ENCODE measurements at places on chromosomes 5 and 9. TPM values are rescaled to one million over a fixed set of nuclear protein-coding genes. Genes with fewer than 3 reads are reported as not detected.

DNA sequence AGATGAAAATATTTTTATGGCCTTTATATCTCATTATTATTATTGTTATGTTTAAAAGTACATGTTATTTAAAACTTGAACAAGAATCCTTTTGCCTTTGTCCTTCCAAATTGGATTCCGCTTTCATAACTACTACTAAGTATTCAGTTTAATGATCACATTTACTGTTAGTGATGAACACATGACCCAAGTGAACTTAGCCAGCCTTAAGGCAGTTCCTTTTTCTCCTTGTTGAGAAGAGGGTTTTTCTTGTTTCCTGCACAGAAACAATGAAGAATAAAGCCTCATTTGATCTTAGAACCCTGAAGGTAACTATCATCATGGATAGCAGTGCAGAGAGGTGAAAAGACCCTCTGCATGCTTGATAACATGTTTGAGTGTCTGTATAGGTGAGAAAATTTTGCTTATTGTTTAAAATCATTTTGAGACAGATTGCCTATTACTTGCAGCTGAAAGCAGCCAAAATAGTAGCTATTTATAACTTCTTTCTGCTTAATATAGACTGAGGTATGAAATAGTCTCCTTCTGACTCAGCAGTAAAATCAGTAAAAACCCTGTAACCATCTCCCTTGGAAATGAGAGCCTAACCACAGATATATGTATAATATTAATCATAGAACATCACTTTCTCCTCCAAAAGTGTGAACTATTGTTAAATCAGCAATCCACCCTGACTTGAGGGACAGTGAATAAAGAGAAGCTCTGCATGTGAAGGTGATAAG lies 266.2 kb downstream of the SPATA31D1 start:
- H3K4me3 ChIP-seq = no peak overlapping the region
- H3K4me1 ChIP-seq = no peaks in the 10 kb centered on the region
- no peaks in the 10 kb centered on the region for H3K36me3 ChIP-seq
- no peaks in the 10 kb centered on the region for H3K27me3 ChIP-seq

DNA sequence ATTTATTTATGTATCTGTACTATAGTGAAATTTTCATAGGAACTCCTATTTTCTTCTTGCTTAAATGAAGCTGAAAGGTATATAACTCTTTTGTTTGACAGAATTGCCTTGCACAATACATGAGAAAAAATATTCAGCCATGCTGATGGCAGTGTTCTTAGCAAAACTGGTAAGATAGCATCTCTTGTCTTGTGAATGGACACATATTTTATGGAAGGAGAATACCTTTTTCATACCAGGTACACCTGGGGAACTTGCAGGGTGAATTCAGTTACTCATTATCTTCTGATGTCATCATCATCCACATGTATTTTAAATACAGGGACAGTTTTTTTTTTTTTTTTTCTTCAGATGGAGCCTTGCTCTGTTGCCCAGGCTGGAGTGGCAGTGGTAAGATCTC lies 49.4 kb downstream of the MAMDC2 start:
- H3K36me3 ChIP-seq = no peaks in the 10 kb centered on the region
- H3K4me1 ChIP-seq = no peaks in the 10 kb centered on the region
- no peak for DNase-seq
- no peak overlapping the region for H3K27ac ChIP-seq
- H3K4me3 ChIP-seq = no peak overlapping the region
- H3K27me3 ChIP-seq = no peaks in the 10 kb centered on the region

DNA sequence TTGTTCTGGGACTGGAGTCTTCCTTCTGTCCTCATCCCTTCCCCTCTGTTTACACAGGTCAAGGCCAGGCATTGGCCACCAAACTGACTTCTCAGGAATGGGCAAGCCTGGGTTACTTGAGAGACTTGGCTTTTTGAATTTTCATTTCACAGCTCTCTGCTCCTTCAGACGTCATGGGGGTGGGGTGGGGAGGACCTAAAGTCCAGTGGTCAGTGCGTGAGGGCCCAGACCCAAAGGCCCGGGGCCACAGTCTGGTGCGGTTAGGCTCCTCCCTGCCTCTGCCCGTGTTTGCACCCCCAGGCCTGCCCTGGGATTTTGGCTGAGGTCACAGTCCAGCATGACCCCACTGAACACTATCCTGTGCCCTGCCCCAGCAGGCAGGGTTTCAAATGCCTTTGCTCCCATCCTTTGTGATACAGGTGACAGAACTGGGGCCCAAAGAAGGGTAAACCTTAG lies 4.1 kb upstream of the CXXC5 start:
- no peak for DNase-seq
- peaks cover 10% of the 10 kb centered on the region for H3K27me3 ChIP-seq
- H3K36me3 ChIP-seq = no peaks in the 10 kb centered on the region
- no peak overlapping the region for H3K4me3 ChIP-seq

DNA sequence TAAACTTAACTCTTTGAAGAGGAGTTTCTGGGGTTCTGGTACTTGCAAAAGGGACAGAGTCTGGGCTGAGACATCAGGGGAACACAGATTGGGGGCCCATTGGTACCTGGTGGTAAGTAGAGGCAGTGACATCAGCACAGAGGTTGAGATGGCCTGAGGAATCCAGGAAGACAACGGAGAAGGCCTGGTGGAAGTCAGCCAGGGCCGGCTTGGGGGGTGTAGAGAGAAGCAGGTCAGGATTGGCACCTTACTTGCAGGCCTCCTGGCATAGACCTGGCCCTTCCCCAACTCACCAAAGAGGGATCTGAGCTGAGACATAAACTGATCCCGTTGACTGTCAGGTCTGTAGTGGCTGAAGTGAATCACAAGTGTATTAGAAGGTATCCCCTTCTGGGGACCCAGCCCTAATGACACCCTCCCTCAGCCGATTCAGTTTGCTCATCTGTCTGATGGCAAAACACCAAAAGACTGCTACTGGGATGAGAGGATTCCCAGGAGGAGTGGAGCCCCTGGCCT lies 5.5 kb downstream of the NOL6 start:
- H3K27ac ChIP-seq = no peak overlapping the region
- no peak for DNase-seq
- H3K4me3 ChIP-seq = no peak overlapping the region
- peaks cover 13% of the 10 kb centered on the region for H3K4me1 ChIP-seq
- H3K36me3 ChIP-seq = peaks cover 37% of the 10 kb centered on the region
- H3K27me3 ChIP-seq = no peaks in the 10 kb centered on the region

DNA sequence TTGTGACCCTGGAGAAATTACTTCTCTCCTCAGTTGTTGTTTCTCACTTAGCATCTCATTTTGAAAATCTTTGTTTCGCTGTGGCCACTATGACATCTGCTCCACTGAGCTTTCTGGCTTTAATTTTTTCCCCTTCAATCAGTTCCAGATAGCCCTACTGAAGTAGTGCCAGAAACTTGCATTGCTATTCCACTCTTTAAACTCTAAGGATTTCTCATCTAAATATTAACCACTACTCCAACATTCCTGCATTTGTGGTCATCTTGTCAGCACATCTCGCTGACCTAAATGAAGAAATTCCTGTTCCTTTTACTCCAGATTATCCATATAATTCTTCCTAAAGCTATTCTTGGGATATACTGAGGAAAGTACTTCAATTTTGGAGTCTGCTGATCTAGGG lies 15.3 kb upstream of the NOL6 start:
- no peak overlapping the region for H3K27ac ChIP-seq
- no peak overlapping the region for H3K4me3 ChIP-seq
- no peaks in the 10 kb centered on the region for H3K4me1 ChIP-seq
- no peak for DNase-seq

- H3K36me3 ChIP-seq = no peaks in the 10 kb centered on the region
- no peaks in the 10 kb centered on the region for H3K27me3 ChIP-seq
- no peak overlapping the region for H3K27ac ChIP-seq
These were observed 84.7 kb downstream of the PARP8 start for GRCh38 chr5:50751064-50751657.

- no peaks in the 10 kb centered on the region for H3K4me1 ChIP-seq
- no peaks in the 10 kb centered on the region for H3K27me3 ChIP-seq
- DNase-seq = no peak
- no peaks in the 10 kb centered on the region for H3K36me3 ChIP-seq
- H3K4me3 ChIP-seq = no peak overlapping the region
- H3K27ac ChIP-seq = no peak overlapping the region
These were observed 194.3 kb downstream of the SMARCA2 start for GRCh38 chr9:2209400-2209799.

Gene FAM221B
- not detected for total RNA-seq

DNA sequence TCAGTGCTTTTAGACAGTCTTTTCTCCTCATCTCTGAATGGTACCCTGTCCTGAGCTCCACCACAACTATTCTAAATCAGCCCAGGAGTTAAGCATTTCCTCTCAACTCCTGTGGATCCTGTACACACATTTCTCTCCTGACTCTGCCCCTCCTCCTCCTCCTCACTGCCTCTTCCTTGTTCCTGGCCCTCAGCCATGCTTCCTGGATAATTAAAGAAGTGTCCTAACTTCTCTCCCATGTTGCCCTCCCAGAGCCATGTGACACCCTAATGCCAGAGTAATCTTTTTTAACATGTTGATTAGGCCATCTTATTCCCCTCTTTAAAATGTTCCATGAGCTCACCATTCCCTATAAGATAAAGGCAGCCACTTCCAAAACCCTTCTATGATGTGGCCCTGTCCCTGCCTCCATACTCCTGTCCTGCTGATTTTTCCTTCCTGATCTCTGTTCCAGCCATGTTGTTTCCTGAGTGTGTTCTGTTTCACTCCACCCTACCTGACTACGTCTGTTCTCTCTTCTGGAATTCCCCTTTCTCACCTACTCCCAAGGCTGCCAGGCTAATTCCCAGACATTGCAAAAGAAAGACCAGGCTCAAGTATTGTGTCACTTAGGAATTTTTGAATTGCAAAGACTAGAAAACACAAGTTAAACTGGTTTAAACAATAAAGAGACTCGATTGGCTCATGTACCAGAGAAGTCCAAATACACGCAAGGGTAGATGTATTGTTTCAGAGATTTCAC lies 295.2 kb downstream of the MAST4 start:
- no peak overlapping the region for H3K4me3 ChIP-seq
- no peaks in the 10 kb centered on the region for H3K27me3 ChIP-seq
- no peaks in the 10 kb centered on the region for H3K36me3 ChIP-seq
- H3K27ac ChIP-seq = no peak overlapping the region

Gene ZFP2
- total RNA-seq = 0.17 TPM

Gene HSD17B3
- total RNA-seq = 0.34 TPM

DNA sequence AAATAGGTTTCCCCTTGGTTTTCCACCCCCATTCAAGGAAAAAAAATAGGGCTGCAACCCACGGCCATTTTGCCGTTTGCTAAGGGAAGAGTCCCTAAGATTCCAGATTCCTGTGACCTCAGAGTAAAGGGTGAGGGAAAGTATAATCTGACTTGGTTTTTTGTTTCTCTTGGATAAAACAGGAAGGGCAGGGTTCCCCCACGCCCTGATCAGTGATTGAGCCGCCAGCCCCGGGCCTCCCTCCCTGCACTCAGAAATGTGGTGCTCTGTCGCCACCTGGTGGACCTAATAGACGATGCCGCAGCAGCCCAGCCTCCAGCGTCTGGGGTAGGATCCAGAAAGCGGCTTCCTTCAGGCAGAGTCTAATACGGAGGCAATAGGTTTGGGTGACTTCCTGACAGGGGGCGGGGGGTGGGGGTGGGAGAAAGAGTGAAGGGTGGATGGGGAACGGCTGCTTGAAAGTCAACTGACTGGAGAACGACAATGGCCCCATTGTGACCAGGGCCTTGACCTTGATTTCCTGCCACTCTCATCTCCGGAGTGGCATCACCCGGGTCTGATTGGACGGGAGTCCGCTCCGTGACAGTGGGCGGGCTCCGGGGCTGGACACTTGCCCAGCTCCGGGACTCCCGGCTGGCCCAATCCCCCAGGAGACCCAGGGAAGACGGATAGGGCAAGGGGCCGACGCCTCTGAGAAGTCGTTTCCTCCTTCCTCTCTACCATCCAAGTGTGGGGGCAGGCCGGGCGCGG lies 17.8 kb upstream of the CYSTM1 start:
- no peaks in the 10 kb centered on the region for H3K27me3 ChIP-seq
- DNase-seq = peak; percentile 82
- H3K27ac ChIP-seq = no peak overlapping the region
- H3K36me3 ChIP-seq = no peaks in the 10 kb centered on the region
- H3K4me3 ChIP-seq = no peak overlapping the region

DNA sequence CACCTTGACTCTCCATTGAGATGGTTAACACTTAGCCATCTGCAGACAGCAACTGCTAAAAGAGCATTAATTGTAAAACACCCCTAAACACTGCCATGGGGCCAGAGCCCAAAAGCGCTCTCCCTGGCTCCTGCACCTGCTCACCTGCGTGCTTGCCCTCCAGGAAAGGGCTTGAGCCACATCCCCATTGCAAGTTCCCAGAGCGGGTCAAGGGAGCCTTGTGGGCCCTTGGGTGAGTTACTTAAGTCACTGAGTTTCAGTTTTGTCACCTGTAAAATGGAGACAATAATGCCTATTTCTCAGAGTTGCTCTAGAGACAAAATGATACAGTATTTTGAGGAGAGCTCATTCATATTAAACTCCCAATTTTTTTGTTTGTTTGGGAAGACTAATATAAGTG lies 967.8 kb downstream of the PTPRD start:
- no peak overlapping the region for H3K27ac ChIP-seq
- H3K4me3 ChIP-seq = no peak overlapping the region
- no peaks in the 10 kb centered on the region for H3K27me3 ChIP-seq
- H3K4me1 ChIP-seq = no peaks in the 10 kb centered on the region
- no peak for DNase-seq

Gene DMRT3
- not detected for total RNA-seq

DNA sequence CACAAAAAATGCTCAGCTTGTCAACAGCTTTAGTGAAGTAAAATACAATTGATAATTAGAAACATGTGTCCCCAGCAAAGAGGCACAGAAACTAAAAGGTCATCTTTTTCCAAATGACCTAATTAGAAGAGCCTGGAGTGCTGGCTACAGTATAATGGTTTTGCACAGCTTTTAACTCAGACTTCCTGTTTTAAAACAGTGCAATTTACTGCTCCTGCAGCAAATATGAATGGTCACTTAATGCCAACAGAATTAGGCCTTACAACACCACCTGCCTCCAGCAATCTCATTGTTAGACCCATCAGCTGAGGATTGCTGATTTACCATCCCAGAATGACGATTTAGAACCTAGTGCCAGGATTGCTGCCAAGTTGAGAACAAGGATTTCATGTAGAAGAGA lies 239.3 kb downstream of the CETN3 start:
- no peaks in the 10 kb centered on the region for H3K36me3 ChIP-seq
- no peak overlapping the region for H3K4me3 ChIP-seq
- DNase-seq = no peak
- H3K4me1 ChIP-seq = no peaks in the 10 kb centered on the region
- H3K27me3 ChIP-seq = no peaks in the 10 kb centered on the region
- no peak overlapping the region for H3K27ac ChIP-seq

GRCh38 chr5:124126504-124127217 lies 614.7 kb downstream of the CSNK1G3 start:
- no peaks in the 10 kb centered on the region for H3K27me3 ChIP-seq
- no peak overlapping the region for H3K27ac ChIP-seq
- no peaks in the 10 kb centered on the region for H3K36me3 ChIP-seq
- no peak overlapping the region for H3K4me3 ChIP-seq
- DNase-seq = no peak

All from naive thymus-derived CD4-positive, alpha-beta T cell (primary cell).